CD4-positive, alpha-beta memory T cell (primary cell): ENCODE measurements at places on chromosomes 2 and 18.

DNA sequence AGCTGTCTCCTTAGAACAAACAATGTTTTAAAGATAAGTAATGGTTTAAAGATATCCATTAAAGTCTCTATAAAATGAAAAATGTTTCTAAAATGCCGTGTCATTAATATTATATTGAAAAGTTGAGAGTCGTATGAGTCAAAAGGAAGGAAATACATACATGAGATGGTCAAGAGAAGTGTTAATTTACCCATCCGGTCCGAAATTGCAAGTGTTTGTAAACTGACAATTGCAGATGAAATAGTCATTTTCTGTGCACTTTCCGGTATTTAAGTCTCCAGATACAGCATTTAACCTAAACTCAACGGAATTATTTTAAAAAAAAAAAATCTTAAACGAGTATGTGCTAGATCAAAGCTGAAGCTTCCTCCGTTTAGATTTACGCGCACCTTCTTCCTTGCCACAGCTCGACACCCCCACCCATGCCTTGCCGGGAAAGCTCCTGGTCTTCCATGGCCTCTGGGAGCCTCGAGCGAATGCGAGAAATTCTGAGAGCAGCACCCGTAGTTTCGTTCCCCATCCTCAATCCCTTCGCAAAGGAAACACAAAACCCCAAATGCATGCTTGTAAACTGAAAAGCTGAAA is 1.8 kb downstream of the DSC3 start:
- no peak for DNase-seq

DNA sequence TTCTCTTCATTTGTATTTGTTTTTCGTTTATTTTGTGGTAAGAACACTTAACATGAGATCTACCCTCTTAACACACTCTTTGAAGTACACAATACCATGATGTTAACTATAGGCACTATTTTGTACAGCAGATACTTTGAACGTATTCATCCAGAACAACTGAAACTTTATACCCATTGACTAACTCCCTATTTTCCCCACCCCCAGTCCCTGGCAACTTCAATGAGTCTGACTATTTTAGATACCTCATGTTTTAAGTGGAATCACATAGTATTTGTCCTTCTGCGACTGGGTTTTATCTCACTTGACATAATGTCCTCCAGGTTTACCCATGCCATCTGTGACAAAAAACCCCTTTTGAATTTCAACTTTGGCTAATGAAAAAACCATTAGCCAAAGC is 356.3 kb upstream of the CDH20 start:
- no peak for DNase-seq

DNA sequence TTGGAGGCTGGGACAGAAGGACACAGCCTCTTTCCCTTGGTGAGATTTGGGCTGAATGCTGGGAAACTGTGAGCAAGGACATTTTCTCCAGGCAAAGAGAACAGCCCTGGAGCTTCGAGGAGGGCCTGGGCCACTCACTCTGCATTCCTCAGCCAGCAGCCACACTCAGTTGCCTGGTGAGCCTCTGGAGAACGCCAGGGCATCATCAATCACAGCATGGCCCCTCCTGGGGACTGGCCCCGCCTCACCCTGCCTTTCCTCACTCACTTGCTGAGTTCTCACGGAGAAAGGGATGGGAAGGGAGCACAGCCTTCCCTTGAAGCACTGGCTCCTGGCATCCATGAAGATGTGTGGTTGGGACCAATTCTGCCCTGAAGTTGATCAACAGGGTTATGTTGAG is 55.0 kb downstream of the APOB start:
- DNase-seq, result no peak

DNA sequence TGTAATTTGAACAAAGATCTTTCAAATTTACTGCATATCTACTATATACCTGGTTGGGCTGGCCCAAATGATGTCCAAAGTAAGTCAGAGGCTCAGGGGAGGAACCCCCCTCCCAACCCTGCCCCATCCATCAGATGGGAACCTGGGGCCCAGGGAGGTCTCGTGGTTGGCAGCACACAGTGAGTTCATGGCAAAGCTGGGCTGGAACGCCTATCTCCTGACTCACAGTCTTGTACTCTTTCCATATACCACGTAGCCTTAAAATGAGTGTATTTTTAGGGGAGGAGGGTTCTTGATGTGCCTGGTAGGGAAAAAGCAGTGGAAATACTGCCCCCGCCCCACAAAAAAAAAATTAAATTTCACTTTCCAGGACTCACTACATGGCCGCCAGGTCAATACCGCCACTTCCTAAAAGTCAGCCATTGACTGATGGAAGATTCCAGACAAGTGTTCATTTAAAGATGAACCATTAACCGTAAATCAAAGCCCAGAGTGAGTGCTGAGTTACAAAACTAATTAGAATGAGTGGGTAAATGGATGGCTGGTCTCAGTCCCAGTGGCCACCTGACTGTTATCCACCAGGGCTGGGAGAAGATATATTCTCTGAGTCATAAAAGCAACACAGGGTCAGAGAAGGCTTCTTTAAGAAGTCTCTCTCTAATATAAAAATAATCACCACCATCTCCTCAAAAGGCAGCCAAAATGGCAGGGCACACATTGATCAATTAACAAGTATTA is 80.5 kb downstream of the ZBTB7C start:
- no peak for DNase-seq

DNA sequence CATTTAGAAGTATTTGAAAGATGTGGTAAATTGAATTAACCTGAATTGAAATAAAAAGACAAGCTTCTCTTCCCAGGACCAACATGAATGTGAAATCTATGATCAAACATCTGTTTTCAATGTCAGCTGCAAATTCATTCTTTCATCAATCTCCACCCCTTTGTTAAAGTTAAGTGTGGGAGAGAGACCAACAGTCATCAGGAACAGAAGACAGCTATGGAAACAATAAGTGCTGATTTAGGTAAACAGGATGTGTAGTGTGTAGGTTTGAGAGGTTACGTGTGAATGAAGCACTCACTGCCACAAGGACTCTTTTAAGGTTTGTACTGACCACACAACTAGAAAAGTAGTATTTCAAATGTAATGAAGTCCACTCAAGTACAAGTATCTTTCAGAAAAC is 1659.8 kb upstream of the CELF4 start:
- DNase-seq, result no peak

- no peak for DNase-seq
Measured at GRCh38 chr2:19041434-19042041, 316.9 kb downstream of the OSR1 start.

GRCh38 chr2:203706403-203706802 is at the start of gene CD28:
Gene CD28, plus strand, starts transcription at chr2:203706639. Its CDS starts 58 bp downstream, at chr2:203706697.
- peak; percentile 94 for DNase-seq

- DNase-seq, result peak; percentile 90
Measured at GRCh38 chr2:175181104-175181876, at the start of gene ATP5MC3. Gene ATP5MC3, minus strand, starts transcription at chr2:175181710. Its CDS starts 317 bp downstream, at chr2:175181393.
